ENCODE measurements at places on chromosomes 4 and X.

DNA sequence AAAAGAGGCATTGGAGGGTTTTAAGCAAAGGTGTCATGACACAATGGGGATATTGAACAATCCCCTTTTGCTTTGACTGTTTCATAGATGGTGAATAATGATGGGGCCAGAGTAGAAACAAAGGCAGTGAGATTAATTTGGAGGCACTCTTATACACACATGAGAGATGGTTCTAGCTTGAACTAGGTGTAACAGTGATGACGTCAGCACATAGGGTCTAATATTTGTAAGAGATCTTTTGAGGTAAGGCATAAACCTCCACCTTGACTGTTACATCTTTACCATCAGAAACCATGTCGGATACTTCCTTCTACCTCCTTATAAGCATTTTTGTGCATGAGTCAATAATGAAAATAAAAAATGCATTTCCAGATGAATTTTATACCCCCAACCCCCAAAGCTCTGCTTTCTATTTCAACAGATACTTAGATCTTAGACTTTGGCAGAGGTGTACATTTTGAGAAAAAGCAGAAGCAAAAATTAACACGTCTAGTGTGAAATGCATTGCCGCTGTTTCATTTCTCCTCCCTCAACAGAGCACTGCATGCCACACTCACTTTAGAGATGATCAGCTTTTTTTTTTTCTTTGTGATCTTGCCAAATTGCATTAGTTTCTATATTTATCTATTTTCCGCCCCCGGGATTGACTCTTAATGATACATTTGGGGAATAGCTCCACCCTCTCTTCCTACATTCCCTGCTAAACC is 87.2 kb downstream of the HS3ST1 start:
- DNase-seq: no peak

DNA sequence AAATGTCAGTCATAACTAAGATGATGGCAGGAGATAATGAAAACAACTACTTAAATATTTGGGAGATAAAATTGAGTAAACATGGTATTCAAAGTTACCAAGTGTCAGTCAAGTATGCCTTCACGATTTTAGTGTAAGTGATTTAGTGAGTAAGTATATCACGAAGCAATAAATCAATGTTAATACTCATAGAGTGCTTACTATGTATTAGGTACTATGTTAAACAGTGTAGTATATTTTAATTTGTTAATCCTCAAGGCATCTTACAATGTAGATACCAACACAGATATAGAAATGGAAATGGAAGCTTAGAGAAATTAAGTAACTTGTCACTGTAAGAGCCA is 59.6 kb downstream of the ANXA3 start:
- DNase-seq: no peak

DNA sequence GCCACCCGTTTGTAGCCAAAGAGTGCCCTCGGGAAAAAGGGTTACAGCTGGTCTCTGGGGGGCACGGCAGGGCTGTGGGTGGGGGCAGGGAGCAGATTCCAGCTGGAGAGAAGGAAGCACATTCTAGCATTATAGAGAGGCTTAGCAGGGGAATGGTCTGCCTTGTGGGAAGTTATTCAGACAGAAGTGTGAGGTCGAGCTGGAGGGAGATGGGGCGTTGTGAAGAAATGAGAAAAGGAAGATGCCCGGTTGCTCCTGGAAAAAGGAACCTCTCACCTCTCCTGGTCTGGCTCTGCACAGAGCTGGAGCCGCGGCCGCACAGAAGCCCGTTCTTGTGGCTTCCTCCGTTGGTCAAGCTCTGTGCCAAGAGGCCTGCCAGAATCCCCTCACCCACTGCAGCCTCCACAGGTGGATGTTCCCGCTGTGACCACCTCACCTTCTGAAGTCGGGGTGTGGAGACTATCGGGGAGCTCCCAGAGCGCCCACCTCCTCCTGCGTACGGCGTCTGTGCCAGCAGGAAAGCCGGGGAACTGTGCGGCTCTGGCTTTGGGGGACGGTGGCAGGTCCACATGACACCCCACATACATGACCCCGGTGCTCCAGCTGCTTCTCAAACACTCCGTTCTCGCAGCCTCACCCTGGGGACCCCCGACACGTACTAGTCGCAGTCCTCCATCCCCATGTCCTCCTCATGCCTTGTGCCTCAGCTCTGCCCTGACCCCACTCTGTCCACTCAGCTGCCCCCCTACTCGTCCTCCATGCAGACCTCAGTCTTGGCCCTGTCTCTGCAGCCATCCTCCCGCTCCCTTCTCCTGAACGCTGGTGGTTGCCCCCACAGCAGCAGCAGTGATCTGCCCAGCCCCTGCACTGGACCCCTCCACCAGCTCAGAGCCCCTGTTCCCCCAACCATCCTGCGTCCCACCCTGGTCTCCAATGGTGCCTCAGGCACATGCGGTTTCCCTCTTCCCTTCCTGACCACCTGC is 52.2 kb upstream of the HGFAC start:
- no peak for DNase-seq

DNA sequence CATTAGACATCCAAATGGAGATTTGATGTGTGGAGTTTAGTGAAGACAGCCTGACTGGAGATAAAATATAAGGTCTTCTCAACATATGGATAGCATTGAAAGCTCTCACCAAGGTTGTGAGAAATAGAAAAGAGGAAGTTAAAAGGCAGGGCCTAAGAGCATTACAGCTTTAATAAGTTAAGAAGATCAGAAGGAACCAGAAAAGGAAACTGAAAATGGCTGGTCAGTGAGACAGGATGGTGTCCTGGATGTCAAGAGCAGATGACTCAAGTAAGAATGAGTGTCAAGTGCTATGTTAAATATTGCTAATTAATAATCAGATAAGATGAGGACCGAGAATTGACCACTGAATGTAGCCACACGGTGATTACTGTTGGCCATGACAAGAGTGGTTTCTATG is 642.9 kb downstream of the STPG2 start:
- no peak for DNase-seq

Data from islet precursor cell (in vitro differentiated cells).